ENCODE measurements at places on chromosomes 6 and 20.

- DNase-seq: no peak
These were observed 277.1 kb upstream of the QKI start for GRCh38 chr6:163137398-163137881.

GRCh38 chr6:90086517-90086916 is 192.2 kb downstream of the GJA10 start:
- DNase-seq: no peak

DNA sequence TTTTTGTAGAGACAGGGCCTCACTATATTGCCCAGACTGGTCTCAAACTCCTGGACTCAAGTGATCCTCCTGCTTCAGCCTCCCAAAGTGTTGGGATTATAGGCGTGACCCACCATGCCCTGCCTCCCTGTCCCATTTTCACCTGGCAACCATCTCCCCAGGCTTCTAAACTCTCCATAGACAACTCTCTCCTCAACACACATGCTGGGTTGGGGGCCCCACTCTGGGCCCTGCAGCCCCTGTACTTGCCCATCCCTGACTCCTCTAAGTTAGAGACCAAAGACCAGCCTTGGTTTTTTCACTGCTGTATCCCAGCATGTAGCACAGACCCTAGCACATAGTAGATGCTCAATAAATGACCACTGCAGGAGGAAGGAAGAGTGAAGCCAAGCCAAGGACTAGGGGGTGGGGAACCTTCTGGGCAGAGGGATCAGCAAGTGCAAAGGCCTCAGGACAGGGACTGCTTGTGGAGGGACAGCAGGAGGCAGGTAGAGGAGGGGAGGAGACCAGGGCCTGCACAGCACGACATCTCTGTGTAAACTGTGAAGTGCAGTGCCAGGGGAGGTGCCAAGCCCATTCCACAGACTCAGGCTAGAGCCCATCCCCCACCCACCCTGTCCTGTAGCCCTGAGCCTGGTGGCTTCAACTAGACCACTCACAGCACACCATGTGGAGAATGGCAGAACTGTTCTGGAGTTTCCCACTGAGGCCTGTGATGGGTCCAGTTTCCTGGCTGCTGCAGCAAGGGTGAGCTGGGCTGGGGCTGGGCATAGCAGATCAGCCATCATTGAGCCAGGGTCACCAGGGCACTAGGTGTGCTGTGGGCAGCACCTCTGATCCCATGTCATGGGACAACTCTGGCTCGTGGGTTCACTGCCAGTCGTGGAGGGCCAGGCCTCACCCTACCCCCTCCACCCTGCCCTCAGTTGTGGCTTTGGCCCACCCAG is 3.4 kb upstream of the SRC start:
- no peak for DNase-seq

GRCh38 chr6:134168590-134169208 is 116.3 kb upstream of the SLC2A12 start:
- no peak for DNase-seq

DNA sequence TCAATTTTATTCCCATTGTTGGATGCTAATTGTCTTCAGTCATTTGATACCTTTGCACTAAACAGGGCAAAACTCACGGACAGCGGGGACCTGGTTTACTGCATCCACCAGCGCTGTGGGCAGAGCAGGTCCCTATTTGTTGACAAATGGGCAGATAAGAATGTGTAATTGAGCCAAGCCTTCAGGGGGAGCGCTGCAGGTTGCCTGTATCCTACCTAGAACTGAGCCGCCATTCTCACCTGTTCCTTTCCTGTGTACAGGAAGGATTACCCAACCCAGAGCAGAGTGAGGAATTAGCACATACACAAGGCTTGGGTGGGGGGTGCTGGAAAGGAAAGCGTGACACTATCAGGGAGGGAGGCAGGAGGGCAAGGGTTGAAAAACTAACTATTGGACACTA is 89.1 kb upstream of the FOXA2 start:
- no peak for DNase-seq

- DNase-seq: no peak
These were observed 238.6 kb downstream of the ESR1 start for GRCh38 chr6:152046118-152046517.

GRCh38 chr6:6994796-6995195 is 113.0 kb upstream of the RREB1 start:
- DNase-seq: no peak

DNA sequence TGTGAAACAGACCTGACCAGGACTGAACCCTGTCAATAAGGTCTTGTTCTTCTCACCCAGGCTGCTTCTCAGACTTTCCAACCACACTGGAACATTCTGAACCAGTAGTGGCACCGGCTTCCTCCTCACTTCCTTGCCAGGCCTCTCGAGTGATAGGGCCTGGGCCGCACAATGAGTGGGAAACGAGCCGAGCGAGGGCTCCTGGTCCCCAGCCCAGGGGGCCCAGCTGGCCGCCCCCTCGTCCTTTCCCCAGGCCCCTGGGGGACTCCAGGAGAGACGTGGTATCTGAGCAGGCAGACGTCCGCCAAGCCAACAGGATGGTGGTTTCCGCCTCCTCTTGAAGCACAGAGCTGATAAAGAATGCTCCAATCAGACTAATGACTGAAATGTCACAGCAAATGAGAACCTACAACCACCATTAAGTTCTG is 117.9 kb downstream of the GMDS start:
- DNase-seq: no peak

DNA sequence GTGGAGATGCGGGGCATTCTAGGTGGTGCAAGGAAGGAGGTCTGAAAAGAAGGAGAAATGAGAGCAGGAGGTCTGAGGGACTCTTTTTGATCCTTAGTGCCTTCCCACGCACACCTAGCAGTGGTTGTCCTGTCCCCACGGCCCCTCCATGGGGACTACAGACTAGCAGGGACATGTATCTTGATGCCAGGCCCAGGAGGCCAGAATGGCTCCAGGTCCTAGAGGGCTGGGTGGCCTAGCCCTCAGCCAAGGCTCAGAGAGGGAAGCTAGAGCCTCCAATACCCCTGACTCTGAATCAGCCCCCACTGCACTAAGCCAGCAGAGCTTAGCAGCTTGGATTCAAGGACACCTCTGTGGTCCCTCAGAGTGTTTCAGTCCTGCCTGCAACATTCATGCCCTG is 16.7 kb upstream of the BLCAP start:
- DNase-seq: no peak

- no peak for DNase-seq
These were observed 73.0 kb upstream of the NHSL1 start for GRCh38 chr6:138572167-138572875.

DNA sequence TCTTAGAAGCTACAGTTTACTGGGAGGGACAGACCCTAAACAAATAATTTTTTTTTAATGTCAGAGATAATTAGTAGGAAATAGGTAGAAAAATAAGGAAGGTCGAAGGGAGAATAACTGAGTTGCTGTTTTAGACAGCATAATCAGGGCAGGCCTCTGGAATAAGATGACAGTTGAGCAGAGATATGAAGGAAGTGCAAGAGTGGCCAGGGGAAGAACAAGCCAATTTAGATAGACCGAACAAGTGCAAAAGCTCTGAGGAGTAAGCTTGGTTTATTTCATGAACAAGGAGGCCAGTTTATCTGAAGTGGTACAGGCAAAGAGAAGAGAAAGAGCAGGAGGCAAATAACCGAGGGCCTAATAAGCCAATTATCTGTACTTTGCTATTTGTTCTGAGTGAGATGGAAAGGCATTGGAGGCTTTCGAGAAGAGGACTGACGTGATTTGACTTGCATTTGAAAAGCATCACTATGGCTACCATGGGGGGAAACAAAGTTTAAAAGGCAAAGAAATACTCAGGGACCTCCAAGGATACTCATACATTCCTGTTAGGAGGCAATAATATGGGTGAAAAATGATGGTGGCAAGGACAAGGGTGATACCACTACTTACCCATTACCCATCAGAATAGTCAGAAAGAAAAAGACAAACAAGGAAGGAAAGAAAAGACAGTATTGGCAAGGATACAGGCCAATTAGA is 19.7 kb downstream of the PROCR start:
- no peak for DNase-seq

- DNase-seq: no peak
These were observed 229.3 kb downstream of the GRM1 start for GRCh38 chr6:146258206-146258605.

- DNase-seq: no peak
These were observed 149.7 kb downstream of the MTHFD1L start for GRCh38 chr6:151015101-151015700.

DNA sequence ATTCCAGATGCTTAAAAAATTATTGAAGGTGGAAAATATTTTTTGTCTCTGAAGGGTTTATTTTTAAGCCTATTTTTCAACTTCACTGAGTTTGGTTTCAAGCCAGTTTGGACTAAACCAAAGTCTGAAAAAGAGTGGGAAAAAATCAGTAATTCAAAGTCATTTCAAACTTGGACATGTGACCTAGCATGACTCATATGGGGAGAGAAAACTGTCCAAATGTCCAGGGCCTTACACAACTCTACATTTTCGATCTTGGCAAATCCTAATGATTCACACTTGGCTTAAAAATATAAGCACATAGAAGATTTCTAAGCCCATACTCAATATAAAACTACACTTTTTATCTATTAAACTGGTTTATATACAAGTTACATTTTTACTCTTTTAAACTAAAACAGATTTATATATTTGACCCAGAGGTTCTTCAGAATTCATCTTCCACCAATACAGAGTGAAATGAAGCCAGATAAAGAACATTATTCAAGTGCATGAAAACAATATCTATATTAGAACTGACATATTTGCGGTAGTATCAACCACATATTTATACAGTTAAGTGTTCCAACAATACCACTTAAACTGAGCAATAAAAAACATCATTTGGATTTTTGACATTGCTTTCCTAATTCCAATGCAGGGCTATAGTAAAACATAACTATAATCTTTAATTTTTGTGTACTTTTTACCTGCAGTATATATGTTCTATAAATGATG is 110.3 kb upstream of the TCF21 start:
- DNase-seq: no peak

- DNase-seq: no peak
These were observed 117.5 kb upstream of the ID4 start for GRCh38 chr6:19719691-19720128.

DNA sequence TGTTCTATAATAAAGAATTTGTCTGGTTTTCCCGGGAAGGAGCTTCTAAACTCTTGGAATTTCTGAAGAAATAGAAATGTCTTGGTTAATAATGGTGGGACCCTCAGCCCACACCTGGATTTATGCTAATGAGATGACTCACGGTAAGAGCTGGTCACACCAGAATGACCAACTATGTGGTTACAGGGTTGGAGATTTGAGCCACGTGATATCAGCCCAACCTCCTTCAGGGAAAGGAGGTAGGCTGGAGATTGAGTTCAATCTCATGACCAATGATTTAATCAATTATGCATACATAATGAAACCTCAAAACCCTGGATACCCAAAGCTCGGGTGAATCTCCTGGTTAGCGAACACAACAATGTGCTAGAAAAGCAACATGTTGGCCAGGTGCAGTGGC is 22.1 kb upstream of the CDKN1A start:
- no peak for DNase-seq

DNA sequence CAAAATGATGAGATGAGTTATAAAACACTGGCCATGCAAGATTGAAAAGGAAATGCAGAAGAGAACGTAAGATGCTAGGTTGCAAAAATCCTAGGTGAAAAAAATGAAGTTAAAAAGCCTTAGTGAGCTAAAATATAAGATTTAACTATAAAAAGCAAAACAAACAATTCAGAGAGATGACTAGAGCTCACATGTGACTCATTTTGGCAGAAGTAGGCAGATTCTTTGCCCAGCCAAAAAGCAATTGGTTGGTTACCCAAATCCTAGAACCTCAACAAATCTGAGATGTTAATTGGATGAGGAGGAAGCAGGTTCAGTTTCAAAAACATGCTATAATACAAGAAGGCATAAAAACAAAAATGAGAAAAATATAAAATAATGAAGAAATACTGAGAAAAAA is 249.1 kb downstream of the OGFRL1 start:
- DNase-seq: no peak

- DNase-seq: no peak
These were observed 247.1 kb upstream of the GRIK2 start for GRCh38 chr6:101146389-101146788.

DNA sequence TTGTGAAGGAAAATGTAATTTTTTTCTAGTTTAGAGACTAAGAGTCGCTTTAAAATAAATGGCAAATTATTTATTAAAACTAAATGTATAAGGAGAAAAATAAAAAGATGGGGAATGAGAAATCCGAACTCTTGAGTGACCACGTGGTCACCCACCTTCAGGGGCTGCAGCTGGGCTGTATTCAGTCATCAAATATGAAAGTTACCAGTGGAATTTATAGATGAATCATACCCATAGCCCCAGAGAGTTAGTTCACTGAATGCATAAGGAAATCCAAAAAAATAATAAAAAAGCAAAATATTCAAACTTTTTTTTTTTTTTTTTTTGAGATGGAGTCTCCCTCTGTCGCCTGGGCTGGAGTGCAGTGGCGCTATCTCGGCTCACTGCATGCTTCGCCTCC is 947.7 kb upstream of the ADGRB3 start:
- no peak for DNase-seq

DNA sequence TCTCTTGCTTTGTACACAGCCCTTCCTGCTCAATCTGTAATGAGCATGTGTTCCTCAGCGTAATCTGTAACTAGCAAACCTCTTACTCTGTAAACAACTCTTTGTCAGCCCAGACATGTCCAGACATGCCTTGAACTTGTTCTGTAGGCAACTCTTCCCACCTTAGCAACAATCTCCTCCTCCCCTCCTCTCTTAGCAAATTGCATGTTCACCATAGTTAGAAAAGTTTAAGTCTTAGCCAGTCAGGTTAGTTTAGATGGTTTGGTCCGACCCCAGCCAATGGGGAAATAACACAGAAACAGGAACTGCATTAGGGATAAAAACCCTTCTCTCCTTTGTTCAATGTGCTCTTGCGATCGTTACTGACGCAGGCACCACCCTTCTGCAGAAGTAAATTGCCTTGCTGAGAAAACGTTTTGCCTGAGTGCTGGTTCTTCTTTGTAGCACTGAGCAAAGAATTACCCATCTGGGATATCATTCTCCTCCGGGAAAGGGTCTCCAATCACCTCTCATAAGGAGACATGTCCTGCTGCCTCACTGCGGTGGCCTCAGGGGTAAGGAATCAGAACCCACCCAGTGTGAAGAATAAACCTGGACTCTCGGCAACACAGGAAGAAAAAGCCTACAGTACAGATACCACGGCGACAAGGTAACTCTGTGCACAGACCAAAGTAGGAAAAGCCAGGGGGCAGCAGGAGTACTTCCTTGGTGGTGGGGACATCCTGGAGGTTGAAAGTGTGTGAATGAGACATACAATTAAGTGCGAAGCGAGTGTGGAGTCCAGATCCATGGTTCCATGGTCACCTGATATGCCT is 26.2 kb downstream of the PLN start:
- DNase-seq: no peak
